Adipocyte (in vitro differentiated cells): ENCODE measurements at places on chromosomes 4 and X.

- DNase-seq, result no peak
Observed at GRCh38 chr4:185734214-185734613, 77.8 kb downstream of the SORBS2 start.

DNA sequence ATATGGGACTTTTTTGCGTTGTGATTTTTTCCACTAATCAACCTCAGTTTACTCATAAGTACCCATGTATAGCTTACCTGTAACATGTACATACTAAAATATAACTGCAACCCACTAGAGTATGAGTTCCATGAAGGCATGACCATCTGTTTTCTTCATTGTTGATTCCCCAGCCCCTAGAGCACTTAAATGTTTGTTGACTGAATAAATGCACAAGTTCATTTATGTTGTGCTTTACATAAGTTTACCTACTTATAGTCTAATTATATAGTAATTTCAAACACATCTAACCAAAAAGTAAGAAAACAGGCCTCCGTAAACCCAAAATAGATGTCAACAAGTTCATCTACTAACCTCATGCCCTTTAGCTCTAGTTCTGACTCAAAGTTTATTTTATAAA, 34.7 kb downstream of the DCHS2 start:
- no peak for DNase-seq

GRCh38 chr4:127449449-127449848, 183.3 kb upstream of the INTU start:
- DNase-seq, result no peak

DNA sequence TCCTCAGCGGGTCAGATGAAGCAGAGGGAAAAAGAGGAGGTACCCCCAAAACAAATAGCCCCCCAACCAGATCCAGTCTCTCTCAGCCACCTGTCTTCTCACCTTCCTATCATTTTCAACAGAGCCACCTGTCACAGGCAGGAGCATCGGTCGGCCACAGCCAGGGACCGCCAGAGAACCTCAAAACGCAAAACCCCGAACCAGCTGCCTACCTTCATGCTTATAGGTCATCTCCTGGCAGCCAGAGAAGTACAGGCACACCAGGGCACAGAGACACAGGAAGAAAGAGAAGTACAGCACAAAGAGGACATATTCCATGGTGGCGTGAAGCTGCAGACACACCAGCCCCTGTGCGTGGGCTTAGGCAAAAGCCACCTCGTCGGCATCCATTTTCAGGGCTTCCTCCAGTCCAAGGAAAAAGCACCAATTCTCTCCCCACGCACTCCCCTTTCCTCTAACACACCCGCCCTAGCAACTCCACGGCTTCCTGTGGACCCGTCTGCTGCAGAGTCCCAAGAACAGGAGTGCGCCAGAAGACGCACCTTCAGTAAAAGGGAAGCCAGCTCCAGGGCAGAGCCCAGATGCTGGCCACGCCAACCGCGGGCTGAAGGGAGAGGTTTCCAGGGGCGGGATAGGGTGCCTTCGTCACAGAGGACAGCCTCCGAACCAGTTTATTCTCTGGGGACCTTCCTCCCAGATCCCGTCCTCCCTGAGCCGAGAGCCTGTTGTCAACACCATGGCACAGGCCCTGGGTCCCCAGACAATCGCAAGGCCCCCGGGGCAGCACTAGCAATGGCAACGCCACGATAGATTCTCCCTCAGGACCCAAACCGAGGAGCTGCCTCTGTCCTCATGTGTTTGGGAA, 51.8 kb upstream of the C4orf50 start:
- no peak for DNase-seq

GRCh38 chr4:152808670-152809069, 28.9 kb downstream of the ARFIP1 start:
- DNase-seq, result no peak

DNA sequence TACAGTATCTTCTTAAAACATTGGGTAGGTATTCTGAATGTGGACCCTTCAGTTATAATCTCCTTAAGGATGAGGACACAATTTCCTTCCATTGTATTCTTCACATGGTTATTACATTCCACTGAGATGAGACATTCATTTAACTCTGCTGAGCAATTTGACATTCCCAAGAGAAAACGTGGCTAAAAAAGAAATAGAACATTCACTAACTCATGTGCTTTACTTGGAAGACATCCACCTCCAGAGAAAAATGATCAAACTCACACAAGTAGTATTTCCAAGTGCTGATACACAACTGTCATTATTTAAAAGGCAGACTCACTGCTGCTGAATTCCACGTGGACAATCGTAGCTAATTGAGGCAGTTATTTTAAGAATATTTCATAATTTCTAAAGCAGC, 227.9 kb upstream of the ANKRD50 start:
- peak; percentile 92 for DNase-seq

DNA sequence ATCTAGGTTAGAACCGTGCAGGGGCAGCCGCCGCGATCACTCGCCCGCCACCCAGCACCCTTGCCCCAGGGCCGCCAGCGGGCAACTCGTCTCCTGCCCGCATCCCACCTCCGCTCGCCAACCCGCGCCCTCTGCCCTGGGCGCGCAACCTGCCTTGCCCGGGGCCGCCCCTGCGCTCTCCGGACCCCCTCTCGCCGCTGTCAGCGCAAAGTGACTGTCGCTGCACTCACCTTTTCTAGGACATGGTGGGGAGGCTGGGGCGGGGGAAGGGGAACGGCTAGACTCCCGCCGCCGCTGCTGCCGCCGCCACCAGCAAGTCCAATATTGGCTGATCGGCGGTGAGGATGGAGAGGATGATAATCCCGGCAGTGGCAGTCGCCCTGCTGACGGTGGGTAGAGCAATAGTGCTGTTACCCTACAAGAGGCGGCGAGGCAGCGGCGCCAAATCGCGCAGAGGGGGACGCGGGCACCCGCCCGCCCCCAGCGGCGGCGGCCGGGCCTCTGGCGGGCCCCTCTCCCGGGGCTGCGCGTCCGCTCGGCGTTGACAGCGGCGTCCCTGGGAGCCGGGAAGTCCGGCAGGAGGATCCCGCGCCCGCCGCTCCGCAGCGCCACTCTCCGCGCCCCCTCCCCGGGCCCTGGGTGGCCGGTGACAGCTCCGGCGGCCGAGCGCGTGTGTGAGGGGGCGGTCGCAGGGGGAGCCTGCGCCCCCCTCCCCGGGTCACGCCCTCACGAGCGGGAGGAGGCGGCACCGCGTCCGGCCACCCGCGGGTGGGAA, 2.3 kb upstream of the NR3C2 start:
- DNase-seq, result peak; percentile 34

DNA sequence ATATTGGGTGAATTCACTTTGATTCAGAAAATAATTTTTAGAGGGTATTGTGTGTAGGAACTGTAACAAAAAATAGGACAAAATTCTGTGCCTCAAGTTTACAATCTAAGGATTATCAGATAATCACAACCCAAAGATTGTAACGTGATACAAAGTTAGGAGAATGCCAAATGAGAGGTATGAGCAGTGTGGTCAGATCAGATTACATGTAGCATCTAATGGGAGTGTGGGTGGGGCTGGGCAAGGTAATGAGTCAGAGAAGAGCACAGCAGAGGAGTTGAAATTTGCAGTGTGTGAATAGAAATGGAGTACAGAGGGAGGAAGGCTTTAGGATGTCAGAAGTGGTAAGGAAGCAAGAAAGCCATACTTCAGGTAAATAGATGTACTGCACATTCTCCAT, 103.4 kb upstream of the TEX13A start:
- peak; percentile 59 for DNase-seq

- DNase-seq, result no peak
Observed at GRCh38 chrX:96453139-96453538, 231.5 kb upstream of the DIAPH2 start.

DNA sequence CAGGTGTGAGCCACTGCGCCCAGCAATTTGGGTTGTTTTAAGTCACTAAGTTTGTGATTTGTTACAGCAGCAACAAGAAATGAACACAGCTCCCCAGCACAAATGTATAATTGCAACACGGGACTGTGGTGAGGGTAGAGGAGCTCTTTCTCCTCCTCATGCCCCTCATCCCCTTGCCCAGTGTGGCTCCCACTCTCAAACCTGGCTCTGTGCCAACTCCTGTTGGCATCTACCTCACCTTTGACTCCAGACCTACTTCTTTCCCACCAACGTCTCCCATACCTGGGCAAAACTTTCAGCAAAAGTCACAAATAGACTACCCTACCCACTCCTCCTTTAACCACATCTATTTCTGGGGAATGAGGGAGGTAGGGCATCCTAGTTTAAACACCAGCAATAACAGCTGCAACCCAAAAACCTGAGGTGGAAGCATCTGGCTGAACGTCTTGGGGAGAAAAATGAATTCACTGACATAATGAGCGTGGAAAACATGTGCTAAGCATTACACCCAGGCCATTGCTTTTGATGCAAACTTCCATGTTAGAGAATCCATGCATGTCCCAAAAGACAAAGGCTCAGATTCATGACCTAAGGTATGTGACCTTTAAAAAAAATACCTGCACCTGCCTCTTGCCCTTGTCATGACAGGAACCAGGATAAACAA, 19.2 kb downstream of the LNX1 start:
- no peak for DNase-seq

- DNase-seq, result no peak
Observed at GRCh38 chrX:153499876-153500275, 5.1 kb downstream of the BGN start.

DNA sequence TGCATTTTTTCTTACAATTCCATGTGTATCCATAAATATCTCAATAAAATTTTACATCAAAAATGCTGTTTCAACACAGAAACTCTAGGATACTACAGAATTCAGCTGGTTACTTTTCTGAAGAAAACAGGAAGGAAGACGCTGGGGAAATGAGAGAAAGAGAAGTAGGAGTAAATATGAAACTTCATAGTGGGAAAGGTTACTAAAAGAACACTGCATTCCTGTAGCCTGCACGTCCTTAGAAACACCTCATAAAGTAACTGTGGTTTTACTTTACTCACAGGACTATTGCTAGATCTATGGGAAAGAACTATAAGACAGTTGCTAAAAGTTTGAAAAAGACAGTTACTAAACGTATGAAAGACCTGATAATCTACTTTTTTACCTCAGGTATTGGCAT, 23.1 kb downstream of the ATP11C start:
- DNase-seq, result no peak

DNA sequence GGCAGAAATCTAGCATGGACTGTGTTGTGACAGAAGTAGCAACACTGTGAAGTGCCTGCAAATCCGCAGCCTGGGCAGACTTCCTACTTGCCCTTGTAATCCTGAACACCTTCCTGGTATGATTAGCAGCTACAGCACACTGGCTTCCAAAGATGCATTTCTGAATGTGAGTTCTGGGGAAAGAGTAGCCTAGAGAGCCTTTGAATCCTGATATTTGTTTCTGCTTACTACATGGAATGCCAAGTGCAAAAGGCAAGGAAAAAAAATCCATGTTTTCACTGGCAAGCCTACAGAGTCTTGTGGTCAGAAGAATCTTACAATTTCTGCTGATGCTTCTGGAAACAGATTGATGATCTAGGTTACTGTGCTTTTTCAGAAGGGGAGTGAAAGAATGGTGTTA, 223.7 kb downstream of the COL25A1 start:
- peak; percentile 74 for DNase-seq

DNA sequence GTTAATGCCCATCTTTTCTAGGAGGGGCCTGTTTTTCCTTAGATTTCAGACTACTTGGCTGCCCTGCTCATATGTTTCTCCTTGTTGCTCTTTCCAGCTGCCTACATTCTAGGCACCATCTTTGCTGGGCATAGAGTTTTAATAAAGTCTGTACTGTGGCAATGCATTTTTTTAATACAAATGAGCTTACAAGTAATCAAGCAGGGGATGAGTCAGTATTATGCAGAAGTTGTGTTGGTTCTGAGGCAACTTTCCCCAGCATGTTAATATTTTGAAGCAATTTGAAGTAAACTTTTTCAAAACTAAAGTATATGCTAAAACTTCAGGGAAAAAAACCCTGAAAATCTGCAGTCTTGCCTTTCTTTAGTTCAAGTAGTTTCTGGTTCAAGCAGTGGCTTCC, 372.0 kb upstream of the GATB start:
- DNase-seq, result no peak

GRCh38 chrX:12999422-12999821, 24.5 kb downstream of the TMSB4X start:
- no peak for DNase-seq

DNA sequence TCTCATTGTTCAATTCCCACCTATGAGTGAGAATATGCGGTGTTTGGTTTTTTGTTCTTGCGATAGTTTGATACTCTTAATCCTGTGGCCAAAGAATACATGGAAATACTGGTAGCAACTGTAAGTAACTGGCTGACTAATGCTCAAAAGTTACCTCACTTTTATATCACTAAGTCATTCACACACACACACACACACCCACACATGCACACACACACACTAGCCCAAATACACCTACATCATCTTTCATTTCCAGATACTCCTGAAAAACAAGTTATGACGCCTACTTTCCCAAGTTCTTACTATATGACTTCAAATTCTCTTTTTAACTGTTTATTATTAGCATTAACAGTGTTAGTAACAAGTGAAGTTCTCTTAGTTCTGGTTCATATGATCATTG, 101.3 kb downstream of the DCHS2 start:
- no peak for DNase-seq

DNA sequence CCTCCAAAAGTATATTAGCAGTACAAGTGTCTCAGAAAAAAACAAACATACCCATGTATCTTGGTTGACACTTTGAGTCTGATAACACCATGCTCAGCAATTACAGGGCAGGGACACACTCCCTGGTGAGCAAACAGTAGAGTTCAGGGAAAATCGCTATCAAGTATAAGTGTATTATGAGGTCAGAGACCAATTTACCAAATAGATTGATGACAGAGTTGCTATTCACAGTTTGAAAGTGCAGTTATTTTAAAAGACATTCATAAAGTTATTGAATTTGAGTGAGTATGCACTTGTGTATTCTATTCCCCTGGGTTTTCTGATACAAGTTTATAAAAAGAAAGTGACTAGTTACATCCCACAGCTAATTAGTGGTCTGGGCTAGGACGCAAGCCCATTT, 10.2 kb upstream of the LONRF3 start:
- DNase-seq, result no peak

DNA sequence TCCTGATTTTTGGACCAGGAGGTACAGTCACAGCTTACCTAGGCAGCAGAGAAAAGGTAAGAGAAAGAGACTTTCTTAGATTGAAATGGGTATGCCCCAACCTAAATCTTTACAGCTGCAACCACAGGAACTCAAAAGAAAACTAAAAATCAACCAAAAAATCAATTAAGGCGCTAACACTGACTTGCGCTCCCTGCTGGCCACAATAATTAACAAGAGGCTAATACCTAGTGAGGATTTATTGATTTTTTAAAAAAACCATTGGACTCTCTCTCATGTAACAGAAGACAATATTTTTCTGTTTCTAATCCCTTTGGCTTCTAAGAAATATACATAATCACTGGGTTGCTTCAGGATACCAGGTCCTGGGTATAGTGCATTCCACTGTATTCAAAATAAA, 153.9 kb upstream of the TENM3 start:
- DNase-seq, result no peak

GRCh38 chr4:145042601-145043285, 55.3 kb downstream of the ANAPC10 start:
- no peak for DNase-seq

DNA sequence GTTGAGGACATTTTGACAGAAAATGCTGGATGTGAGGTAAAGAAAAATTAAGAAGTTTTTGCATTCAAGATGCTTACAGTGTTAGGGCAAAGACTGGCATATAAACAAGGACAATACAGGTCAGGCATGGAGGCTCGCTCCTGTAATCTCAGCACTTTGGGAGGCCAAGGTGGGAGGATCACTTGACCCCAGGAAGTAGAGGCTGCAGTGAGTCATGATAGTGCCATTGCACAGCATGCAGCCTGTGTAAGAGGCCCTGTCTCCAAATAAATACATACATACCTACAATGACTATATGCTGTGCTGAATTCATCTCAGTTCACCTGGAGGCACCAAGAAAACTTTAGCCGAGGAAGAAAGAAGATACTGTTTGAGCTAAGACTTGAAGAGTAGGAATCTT, 2.3 kb downstream of the MAGT1 start:
- DNase-seq, result no peak
